ENCODE measurements at places on chromosomes 7 and 10.
A peak's percentile ranks its signal among the peaks of the same experiment; 100 is the strongest.

DNA sequence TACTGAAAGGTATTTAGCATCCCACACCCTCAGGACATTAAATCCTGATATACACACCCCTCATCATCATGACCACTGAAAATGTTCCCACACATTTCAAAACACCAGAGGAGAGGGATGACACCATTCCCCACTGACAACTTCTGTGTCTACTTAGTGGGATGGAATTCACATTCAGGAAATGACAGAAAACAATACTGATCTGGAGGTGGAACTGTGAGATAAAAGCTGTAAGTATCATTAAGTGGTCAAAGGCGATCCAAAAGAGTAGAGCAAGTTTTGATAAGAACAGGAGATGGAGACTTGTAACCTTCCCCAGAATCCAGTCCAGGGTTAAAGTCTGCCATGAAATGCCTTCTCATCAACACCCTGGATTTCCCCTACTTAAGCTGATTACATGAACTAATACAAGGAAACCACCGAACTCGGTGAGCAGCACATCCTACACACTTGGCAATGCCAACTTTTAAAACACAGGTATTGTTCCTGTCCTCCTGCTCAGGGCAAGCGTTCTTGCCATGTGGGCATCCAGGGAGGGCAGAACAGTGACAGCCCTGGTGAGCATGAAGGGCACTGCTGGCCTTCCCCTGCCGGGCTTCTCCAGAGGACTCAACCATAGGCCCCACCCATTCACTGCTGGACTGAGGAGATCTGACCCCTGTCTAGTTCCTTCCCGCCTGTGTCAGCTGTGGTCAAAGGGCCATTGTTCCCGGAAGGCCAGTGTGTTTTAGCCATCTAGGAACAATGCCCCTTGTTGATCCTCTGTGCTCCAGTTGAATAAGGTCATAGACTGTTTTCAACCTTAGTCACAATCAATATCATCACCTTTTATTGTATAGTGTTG, 85.0 kb downstream of the SGMS1 start:
- no peak for DNase-seq

GRCh38 chr10:132536241-132536876, 1.2 kb upstream of the INPP5A start:
- no peak for DNase-seq

DNA sequence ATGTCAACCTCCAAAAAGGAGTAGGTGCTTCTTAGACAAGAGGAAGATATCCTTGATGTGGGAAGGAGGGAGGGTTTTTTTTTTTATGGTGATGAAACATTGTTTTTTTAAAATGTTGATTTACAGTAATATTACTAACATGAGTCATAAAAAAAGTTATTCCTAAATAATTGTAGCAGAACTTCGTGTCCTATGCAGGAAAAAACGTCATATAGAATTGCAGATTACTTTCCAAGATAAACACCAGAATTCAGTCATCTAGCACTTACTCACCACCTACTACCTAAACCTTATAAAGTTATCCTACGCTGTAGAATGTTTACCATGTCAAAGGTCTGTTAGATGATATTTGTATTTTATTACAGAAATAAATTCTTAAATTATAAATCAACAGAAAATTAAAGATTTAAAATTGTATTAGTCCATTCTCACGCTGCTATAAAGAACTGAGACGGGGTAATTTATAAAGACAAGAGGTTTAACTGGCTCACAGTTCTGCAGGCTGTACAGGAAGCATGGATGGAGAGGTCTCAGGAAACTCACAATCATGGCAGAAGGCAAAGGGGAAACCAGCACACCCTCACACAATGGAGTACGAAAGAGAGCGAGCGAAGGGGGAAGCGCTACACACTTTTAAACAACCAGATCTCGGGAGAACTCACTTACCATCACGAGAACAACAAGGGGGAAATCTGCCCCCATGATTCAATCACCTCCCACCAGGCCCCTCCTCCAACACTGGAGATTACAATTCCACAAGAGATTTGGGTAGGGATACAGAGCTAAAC, 105.2 kb upstream of the NEBL start:
- no peak for DNase-seq

GRCh38 chr7:2248984-2249694, 7.1 kb downstream of the NUDT1 start:
- DNase-seq: peak; percentile 70

DNA sequence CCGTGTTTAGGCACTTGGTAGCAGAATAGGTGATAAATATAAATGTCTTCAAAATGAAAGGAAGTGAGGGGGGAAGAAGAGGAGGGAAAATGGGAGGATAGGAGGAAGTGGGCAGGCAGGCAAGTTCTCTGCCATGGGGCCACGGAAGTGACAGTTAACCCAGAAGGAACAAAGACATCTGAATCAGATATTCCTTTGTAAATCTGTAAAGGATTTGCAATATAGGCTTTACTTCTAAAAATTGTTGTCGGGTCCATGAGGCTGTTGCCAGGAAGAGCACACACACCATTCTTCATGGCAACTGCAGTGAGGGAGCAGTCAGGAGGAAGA, 23.7 kb upstream of the RASSF4 start:
- no peak for DNase-seq

DNA sequence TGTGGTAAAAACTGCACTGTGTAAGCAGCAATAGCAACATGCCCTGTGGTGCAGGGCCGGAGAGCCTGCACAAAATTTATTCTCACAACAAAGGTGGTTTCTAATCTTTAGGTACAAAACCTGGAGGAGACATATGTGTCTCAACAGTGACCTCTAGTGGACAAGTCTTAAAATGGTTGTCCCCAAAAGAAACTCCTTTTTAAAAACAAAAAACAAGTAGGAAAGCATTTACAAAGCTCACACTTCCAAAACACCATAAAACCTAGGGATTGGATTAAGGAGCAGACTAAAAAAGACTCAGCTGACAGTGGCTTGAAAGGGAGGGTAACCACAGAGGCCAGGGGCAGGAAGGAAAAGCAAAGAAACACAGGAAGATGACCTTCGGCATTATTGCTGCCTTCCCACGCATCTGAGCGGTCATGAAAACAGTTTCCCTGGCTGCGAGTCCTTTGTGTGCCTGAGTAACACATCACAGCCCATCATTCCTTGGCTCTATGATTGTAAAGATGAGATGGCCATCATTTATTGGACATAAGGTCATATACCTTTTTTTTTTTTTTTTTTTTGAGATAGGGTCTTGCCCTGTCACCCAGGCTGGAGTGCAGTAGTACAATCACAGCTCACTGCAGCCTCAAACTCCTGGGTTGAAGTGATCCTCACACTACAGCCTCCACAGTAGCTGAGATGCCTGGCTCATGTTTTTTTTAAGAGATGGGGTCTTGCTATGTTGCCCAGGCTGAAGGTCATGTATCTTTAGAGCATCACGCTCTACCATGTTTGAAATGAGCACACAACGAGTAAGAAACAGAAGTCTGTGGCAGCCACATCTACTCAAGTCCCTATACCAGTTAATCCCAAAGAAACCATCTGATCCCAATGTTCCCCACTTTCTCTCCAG, 39.5 kb downstream of the RSU1 start:
- DNase-seq: peak; percentile 7

DNA sequence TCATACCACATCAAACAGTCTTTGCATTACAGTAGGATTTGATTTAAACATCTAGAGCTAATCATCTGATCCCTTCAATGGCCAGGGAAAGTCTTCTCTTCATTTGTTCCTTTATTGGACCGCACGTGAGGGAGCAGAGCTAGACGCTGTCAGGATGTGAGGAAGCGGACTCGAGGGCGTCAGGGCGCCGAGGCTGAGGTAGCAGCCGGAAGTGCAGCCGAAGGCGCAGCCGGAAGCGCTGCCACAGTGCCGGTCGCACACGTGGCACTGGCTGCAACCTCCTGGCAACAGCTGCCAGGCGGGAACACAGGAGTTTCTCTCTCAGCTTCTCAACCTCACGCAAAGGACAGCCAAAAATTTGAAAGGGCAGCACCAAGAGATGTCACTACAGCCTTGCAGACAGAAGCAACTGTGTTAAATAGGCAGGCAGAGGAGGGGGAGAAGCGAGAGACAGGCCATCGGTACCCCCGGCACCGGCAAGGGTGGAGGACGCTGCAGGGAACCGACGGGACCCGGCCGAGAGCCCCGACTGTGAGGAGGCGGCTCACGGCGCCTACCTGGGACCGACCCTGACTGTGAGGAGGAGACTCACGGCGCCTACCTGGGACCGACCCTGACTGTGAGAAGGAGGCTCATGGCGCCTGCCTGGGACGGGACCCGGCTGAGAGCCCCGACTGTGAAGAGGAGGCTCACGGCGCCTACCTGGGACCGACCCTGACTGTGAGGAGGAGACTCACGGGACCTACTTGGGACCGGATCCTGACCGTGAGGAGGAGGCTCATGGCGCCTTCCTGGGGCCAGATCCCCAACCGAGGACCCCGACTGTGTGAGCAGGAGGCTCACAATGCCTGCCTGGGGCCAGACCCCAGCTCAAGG, 32.3 kb downstream of the VIPR2 start:
- no peak for DNase-seq

- DNase-seq: no peak
These were observed 205.3 kb upstream of the GALNT17 start for GRCh38 chr7:70926666-70927065.

GRCh38 chr10:79904671-79905321, 44.1 kb downstream of the SFTPD start:
- peak; percentile 8 for DNase-seq
